ENCODE measurements at places on chromosomes 4 and X. TPM values are rescaled to one million over a fixed set of nuclear protein-coding genes. Genes with fewer than 3 reads are reported as not detected.

GRCh38 chr4:24507439-24507838, 76.9 kb downstream of the DHX15 start:
- no peak overlapping the region for H3K27ac ChIP-seq
- H3K36me3 ChIP-seq, result no peaks in the 10 kb centered on the region
- no peaks in the 10 kb centered on the region for H3K27me3 ChIP-seq
- DNase-seq, result no peak
- H3K4me1 ChIP-seq, result no peaks in the 10 kb centered on the region
- H3K4me3 ChIP-seq, result no peak overlapping the region

GRCh38 chr4:27846951-27847350, 986.3 kb downstream of the STIM2 start:
- no peaks in the 10 kb centered on the region for H3K36me3 ChIP-seq
- H3K4me3 ChIP-seq, result no peak overlapping the region
- H3K4me1 ChIP-seq, result no peaks in the 10 kb centered on the region
- H3K27me3 ChIP-seq, result no peaks in the 10 kb centered on the region
- no peak overlapping the region for H3K27ac ChIP-seq

The MND1 gene
- 3.7 TPM for polyA plus RNA-seq

GRCh38 chr4:8842614-8843013, 29.0 kb downstream of the HMX1 start:
- no peaks in the 10 kb centered on the region for H3K4me1 ChIP-seq
- H3K27ac ChIP-seq, result no peak overlapping the region
- DNase-seq, result no peak
- H3K36me3 ChIP-seq, result no peaks in the 10 kb centered on the region
- H3K4me3 ChIP-seq, result no peak overlapping the region

The RADX gene
- polyA plus RNA-seq, result 7.1 TPM

DNA sequence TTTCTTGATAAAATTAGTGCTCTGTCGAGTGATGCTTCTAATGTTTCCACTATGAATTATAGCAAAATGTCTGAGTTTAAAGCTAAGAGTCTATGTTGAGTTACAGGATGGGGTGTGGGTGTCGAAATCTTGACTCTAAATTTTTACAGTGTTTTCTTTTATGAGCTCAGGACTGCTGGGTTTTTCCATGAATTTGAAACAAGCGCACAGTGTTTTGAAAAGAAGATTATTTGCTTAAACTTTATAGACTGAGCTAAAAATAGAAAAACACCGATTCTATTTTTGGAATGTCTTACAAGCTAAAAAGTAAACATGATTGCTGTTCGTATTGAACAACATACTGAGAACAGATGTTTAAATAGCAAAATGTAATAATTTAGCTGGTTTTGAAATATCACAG, 7.5 kb downstream of the PTTG2 start:
- H3K27me3 ChIP-seq, result no peaks in the 10 kb centered on the region
- H3K4me3 ChIP-seq, result no peak overlapping the region
- peaks cover 7% of the 10 kb centered on the region for H3K4me1 ChIP-seq
- H3K27ac ChIP-seq, result no peak overlapping the region
- H3K36me3 ChIP-seq, result no peaks in the 10 kb centered on the region

GRCh38 chr4:42302348-42302747, 94.9 kb upstream of the SHISA3 start:
- H3K27ac ChIP-seq, result no peak overlapping the region
- H3K36me3 ChIP-seq, result no peaks in the 10 kb centered on the region
- H3K4me3 ChIP-seq, result no peak overlapping the region
- DNase-seq, result no peak

The PIR gene
- polyA plus RNA-seq, result 17.9 TPM

DNA sequence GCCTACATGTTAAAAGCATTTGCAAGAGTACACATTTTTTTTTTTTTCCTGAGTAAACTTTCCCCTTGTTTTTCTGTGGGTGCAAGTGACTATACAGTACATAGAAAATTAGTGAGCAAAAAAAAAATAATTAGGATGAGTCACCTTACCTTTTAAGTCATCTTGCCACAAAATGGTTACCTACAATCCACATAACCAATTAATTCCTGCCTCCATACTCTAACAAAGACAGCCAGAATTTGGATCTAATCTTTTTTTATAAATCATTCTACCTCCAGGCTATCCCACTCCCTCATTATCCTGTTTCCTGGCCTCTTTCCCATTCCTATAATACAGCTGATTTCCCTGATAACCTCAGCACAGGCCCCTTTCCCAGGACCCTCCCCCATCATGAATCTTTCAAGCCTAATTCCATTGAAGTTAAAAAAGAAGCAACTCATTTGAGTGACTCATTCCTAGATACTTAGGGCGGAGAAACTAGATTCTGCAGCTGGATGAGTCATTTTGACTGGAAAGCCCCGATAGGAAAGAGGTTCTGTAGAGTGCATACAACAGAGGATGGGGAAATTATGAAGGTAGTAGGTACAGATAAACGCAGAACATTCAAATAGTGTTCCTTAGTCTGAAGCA, 128.2 kb downstream of the C4orf51 start:
- DNase-seq, result no peak
- no peaks in the 10 kb centered on the region for H3K36me3 ChIP-seq
- no peak overlapping the region for H3K4me3 ChIP-seq
- H3K4me1 ChIP-seq, result no peaks in the 10 kb centered on the region

The TBL1X gene
- polyA plus RNA-seq, result 11.3 TPM

GRCh38 chrX:32150141-32150540, 1061.2 kb downstream of the DMD start:
- H3K36me3 ChIP-seq, result no peaks in the 10 kb centered on the region
- no peak for DNase-seq
- no peaks in the 10 kb centered on the region for H3K4me1 ChIP-seq
- H3K27ac ChIP-seq, result no peak overlapping the region
- no peaks in the 10 kb centered on the region for H3K27me3 ChIP-seq

DNA sequence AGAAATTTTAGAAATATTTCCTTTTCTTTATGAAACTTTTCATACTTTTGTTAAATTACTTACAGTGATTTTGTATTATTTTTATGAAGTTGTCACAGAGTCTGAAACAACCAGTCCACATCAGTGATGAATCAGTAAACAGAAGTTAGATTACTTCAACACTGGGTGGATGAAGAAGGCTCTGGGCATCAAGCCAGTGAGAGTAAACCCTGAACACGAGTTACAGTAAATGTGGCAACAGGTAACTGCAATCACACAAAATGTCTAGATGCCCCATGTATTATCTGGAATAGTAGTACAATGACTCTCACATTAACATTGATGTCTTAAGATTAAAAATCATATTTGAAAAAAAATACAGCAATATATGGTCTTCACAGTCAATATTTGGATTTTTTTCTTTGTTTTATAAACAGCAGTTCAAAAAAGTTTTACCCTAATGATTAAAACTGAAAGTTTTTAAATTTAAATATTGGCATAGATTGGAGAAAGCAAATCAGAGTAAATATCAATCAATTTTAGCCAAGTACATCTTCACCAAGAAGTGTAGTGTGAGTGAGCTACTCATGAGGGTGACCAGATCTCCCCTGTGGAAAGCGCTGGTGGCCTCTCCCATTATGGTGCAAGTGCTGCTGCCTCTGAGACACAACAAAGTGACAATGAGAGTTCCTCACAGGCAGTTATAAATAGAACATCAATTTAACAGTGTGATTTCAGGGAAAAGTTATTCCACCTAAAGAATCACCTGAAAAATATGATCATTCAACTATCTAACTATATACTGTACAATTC, 63.2 kb upstream of the UGT2B7 start:
- DNase-seq, result no peak
- H3K36me3 ChIP-seq, result no peaks in the 10 kb centered on the region
- no peak overlapping the region for H3K27ac ChIP-seq

The RS1 gene
- polyA plus RNA-seq, result not detected

DNA sequence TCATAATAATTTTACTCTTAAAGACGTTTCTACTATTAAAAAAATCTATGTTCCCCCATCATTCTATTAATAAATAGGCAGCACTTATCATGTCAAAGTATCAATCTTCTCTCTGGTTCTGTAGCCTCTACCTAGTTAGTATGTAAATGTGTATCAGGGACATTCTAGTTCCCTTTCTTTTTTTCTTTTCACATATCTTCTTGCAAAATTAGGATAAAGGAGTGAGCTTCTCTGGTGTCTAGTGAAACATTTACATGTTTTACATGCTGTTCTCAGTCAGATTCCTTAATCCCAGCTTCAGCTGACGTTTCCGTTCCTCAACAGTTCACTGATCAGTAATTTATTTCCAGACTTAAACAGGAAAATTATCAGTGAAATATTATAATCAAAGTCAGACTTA, 11.8 kb downstream of the PCDH10 start:
- H3K4me3 ChIP-seq, result no peak overlapping the region
- no peak overlapping the region for H3K27ac ChIP-seq
- no peaks in the 10 kb centered on the region for H3K36me3 ChIP-seq
- no peak for DNase-seq
- no peaks in the 10 kb centered on the region for H3K4me1 ChIP-seq

The CLDN22 gene
- polyA plus RNA-seq, result not detected

GRCh38 chrX:119427024-119427794, 28.1 kb downstream of the SLC25A43 start:
- no peak for DNase-seq
- no peaks in the 10 kb centered on the region for H3K27me3 ChIP-seq
- no peak overlapping the region for H3K4me3 ChIP-seq
- H3K27ac ChIP-seq, result no peak overlapping the region

GRCh38 chr4:175824076-175824475, 12.0 kb upstream of the GPM6A start:
- H3K36me3 ChIP-seq, result no peaks in the 10 kb centered on the region
- H3K27ac ChIP-seq, result no peak overlapping the region
- H3K27me3 ChIP-seq, result no peaks in the 10 kb centered on the region
- no peaks in the 10 kb centered on the region for H3K4me1 ChIP-seq
- DNase-seq, result no peak
- no peak overlapping the region for H3K4me3 ChIP-seq
